SW 1271 (cell line): ENCODE measurements at places on chromosomes 12 and 14.

GRCh38 chr14:102490456-102490855 is 19.1 kb downstream of the ANKRD9 start:
- no peak for DNase-seq

GRCh38 chr14:52834440-52834842 is 43.0 kb upstream of the GNPNAT1 start:
- peak; percentile 39 for DNase-seq

DNA sequence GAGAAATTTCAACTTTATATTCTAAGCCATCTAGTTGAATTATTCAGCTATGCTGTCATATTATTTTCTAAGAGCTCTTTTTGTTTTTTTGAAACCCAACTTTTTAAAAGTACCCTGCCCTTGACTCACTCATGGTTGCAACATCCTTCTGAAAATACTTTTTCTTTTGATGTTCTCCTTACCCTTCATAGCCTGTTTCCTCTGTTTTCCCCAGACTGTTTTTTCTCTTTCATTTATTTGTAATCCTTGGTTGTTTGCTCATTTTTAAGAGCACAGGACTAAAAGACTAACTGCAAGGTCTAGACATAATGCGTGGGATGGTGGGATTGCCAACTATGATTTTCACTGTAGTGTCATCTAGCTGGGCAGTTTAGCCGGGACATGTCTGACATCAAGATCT is 21.2 kb upstream of the CDKL1 start:
- no peak for DNase-seq

- DNase-seq, result no peak
These were observed 99.4 kb upstream of the FRMD6 start for GRCh38 chr14:51552275-51552674.

- DNase-seq, result no peak
These were observed 35.2 kb downstream of the VRK1 start for GRCh38 chr14:96832351-96832750.

GRCh38 chr14:30710876-30711275 is 88.8 kb downstream of the SCFD1 start:
- DNase-seq, result no peak

DNA sequence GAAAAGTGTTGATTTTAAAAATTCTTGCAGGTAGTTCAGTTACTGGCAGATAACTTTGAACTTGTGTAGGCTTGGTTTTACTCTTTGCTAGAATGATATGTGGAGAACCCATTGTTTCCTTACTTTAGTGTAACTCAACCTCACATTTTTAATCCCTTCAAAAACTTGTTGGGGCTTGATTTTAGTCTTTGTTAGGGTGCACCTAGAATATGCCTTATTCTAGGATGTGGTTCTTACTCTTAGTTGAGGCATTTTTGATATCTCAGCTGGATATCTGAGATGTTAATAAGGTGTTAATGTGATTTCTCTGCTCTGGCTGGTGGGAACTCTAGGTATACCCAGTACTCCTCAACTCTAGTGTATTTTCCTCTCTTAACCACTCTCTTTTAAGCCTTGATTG is 10.0 kb downstream of the MNAT1 start:
- DNase-seq, result no peak

GRCh38 chr14:97250931-97251330 is 453.7 kb downstream of the VRK1 start:
- no peak for DNase-seq

DNA sequence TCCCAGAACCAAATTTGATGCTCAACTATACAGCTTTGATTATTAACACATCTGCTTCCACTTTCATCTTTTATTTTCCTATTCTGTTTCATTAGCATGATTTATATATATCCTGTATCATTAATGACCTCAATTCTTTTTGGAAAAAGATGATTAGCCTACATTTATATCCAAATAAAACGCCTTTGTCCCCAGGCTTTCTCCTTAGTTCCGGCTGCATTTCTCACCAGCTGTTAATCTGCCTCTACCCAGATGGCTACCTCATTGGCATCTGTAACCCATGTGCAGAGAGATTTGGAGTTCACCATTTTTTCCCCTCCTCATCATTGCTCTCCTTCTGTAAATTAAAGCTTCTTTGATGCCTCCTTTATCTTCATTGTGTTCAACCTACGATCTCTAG is 336.8 kb upstream of the RGS6 start:
- no peak for DNase-seq

- no peak for DNase-seq
These were observed 247.9 kb upstream of the BTG1 start for GRCh38 chr12:92393504-92393903.

DNA sequence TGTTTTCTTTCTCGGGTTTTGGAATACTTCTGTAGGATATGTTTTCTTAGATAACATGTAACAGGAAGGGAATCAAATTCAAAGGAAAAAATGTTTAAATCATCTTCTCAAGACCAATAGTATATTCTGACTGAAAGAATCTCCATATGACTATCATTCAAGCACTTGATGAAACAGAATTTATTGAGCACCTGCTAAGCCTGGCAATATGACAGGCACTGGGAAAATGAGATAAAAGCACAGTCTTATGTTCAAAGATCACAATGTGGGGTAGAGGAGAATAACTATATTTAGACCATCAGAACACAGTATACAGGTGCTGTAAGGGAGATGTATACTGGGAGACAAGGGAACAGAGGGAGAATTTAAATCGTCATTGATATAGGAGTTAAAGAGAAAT is 19.1 kb upstream of the TMEM30B start:
- no peak for DNase-seq

DNA sequence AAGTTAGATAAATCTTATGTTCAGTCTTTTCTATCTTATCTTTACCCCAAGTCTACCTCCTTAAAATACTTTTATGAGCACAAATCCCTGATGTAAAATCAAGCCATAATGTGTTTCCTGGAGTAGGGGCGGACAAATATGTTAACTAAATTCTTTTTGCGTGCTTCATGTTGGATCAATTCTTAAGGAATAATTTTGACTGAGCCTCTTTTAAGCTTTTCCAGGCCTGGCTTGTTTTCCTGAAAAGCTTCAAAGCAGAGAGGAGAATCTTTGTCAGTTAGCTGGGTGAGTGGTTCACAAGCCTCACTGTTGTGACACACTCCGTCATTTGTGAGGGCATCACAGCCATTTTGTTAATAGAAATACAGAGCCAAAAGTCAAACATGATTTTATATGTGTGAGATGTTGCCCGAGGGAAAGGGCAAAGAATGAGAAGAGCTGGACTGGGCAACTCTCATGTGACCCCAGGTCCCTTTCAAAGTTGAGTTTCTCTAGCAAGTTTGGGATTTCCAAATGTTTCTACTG is 468.9 kb downstream of the RGS6 start:
- DNase-seq, result no peak

- no peak for DNase-seq
These were observed 171.5 kb upstream of the SFSWAP start for GRCh38 chr12:131539381-131539780.

GRCh38 chr12:106767954-106768822 is 6.3 kb upstream of the RIC8B start:
- no peak for DNase-seq

GRCh38 chr12:57476162-57476992 is 3.3 kb downstream of the ARHGAP9 start:
- DNase-seq, result no peak

DNA sequence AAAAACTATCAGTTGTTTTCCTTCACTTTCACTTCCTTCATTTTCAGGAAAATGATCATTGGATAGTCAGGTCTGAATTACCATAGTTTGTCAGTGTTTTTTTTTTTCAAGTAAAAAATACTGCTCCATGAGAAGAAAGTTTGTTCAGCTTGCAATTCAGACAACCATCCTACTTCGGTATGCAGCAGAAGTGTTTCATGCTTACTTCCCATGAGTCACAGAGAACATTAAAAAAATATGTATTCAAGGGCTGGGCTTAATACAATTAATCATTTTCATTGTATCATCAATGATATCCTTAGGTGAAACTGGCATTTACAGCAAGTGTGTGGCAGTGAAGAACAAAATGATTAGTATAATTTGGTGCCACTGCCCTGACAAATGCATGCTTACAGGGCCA is 21.6 kb downstream of the PYM1 start:
- no peak for DNase-seq

DNA sequence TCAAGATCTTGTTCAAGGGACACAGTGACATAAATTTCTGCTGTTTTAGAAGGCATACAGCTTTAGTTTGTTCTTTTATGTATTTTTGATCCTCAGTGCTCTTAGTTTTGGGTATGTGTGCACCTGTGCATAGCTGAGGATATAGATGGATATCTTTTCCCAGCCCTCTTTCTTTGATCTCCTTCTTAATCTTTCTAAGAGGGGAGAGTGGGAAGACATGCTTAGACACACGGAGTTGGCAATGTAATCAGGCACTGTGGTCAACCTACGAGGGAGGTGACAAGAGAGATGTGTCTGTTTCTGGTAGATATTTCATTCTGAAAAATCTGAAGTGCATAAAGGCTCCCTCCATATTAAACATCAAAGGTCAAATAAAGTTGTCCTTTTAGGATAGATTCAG is 340.6 kb downstream of the TMEM132D start:
- no peak for DNase-seq
